ENCODE measurements at places on chromosomes 2 and 18.

DNA sequence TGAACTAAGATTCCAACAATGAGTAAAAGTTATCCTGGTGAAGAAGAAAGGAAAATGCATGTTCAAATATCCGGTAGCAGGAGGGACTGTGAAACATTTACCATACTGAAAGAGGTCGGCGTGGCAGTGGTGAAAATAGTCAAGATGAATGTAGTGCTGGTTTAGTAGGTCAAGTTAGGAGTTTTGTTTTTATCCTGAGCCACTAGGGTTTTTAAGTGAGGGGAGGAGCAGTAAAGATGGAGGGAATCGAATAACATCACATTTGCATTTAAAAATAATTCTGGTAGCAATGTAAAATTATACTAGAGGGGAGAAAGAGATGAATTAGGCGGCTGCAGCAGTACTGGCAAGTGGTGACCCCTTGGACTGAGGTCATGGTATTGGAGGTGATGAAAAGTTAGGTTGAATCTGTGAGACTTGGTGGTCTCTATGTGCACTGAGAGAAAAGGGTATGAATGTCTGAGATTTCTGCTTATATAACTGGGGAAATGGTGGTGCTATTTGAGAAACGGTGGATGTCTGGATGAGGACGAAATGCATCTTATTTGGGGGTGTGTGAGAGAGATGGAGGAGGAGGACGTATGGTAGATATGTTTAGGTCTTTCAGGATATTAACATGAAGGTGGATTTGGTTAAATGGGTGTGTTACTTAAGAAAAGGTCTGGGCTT is 5.9 kb downstream of the VAPA start:
- DNase-seq = no peak

DNA sequence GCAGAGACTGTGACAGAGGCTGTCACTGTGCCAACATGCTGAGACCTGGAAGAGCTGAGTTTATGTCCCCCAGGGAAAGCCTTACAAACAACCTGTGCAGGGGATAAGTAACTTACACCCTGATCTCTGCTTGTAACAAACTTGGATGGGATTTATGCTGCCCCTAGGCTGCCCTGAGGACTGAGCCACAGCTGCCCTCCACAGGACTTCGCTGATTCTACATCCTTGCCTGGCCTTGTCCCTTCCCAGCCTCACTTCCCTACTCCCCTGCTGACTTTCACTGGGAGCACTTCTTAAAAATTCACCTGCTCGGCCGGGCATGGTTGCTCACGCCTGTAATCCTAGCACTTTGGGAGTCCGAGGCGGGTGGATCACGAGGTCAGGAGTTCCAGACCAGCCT is 45.9 kb upstream of the ASAP2 start:
- DNase-seq = no peak

DNA sequence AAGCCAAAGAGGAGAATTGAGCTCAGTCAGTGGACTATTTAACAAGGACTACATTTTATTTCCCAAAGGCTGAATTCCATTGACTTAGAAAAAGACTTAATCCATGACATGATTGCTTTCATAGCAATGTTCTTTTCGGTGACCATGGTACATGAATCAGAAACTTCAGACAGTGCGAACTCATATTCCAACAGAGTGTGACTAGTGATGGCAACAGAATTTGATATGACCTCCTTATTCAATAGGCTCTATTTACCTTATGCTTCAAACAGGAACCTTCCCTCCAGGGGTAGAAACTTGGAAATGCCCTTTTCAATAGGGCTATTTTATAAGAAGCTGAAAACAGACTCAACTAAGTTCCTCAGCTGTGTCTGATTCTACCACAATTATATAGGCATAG is 191.9 kb downstream of the RND3 start:
- no peak for DNase-seq

- DNase-seq = no peak
Observed at GRCh38 chr2:68292108-68292710, 27.5 kb downstream of the CNRIP1 start.

DNA sequence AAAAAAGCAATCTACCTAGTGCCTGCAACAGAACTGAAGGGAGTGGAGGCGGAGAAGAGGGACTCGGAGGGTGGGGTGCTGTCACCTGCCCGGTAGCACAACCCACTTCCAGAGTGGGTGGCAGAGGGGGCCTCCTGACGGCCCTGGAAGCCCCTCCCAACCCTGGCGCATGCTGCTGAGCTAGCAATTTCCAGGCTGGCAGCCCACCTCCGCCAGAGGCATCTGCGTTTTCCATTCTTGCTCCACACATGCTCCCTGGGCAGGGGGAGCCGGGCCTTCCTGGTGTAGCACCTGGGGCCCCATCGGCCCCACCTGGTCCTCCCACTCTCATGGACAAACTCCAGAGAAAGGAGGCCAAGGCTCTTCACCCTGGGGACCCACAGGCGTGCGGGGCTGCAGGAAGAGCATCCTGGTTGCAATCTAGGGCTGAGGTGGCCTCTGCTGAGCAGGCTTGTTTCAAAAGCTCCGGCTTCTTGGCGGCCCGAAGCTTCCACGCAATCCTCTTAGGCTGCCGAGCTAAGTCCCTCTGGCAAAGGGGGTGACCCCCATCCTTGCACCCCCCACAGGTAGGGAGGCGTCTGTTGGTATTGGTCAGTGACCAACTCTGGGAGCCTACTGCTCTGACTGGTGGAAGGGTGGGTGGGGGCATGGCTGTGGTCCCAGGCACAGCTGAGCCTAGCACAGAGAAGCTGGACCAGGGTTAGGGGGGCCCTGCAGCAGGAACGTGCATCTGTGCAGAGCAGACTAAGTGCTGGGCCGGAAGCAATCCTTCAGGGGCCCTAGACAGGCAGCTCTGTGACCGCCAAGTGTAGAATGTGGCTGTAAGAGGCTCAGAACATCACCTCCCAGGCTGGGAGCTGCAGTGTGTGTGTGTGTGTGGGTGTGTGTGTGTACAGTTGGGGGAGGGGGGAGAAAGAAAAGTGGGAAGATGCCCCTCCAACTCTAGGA is 2.6 kb downstream of the HS6ST1 start:
- no peak for DNase-seq

GRCh38 chr2:19611491-19612332 is 253.3 kb upstream of the OSR1 start:
- no peak for DNase-seq

DNA sequence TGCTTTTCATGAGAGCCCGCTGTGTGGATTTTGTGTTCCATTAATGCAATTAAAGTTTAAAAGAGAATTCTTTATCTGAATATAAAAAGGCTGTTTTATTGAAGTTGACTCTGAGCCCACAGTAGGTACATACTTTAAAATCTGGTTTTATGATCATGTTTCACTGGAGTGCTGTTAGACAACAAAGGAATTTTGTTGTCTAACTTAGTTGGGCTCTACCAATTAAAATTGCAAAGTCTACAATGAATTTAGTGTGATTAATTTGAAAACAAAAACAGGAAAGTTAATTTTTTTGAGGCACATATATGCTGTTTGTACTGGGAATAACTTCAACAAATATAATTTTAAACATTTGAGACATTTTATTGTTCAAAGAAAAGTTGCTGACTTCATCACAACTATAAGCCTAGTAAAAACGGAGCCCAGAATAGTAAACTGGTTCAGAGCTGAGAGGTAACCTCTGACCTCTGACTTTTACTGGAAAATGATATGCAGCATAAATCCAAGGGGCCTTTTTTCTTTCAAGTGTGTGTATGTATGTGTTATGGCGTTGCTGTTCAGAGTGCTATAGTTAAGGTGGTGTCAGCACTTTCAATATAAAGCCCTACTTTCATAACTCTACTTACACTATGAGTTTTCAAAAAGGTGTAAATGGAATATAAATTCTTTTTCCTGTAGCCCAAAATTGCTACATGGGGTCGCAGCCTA is 30.2 kb downstream of the MEIS1 start:
- no peak for DNase-seq

DNA sequence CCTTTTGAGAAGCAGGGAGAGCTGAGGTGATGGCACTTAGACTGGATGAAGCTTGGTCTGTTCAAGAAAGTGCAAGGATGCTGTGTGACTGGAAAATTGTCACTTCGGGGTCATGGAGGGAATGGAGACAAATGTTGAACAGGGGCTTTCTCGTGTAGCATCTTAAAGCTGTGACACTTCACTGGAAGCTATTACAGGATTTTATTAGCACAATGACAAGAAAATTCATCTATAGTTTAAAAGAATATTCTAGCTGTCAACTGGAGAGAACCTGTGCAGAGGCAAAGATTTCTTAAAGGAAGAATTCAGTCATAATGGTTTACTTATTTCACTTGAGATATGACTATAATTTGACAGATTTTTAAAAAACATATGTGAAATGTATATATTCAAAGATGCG is 963.9 kb upstream of the ZEB2 start:
- DNase-seq = no peak

GRCh38 chr18:50401888-50402287 is 27.0 kb downstream of the SKA1 start:
- DNase-seq = no peak

DNA sequence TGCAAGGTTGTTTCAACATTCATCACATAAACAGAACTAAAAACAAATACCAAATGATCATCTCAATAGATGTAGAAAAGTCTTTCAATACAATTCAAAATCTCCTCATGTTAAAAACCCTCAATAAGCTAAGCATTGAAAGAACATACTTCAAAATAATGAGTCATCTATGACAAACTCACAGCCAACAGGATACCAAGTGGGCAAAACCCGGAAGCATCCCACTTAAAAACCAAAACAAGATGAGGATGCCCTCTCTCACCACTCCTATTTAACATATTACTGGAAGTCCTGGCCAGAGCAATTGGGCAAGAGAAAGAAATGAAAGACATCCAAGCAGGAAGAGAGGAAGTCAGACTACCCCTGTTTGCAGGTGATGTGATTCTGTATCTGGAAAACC is 992.2 kb upstream of the PIK3C3 start:
- no peak for DNase-seq

GRCh38 chr18:45782662-45783061 is 42.8 kb upstream of the SIGLEC15 start:
- DNase-seq = no peak

GRCh38 chr2:45067859-45068570 is 58.8 kb upstream of the SIX2 start:
- DNase-seq = no peak

DNA sequence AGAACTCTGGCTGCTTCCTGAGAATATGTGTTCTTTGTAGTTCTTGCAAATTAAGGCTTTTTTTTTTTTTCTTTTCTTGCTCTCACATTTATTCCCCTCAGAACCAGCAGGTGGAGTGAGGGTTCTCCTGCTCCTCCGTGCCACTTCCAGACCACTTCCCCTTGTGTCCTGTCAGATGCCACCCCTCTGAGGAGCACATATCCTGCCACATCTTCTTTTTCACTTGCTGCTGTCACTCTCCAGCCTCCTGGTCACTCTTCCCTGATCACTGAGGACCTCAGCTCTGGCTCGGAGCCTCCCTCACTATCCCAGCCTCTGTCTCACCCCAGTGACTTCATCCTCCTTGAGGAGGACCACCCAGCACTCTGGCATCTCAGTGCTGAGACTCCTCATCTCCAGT is 100.5 kb downstream of the TACR1 start:
- no peak for DNase-seq

- peak; percentile 26 for DNase-seq
Observed at GRCh38 chr18:3624935-3625741, 175.2 kb downstream of the TGIF1 start.

DNA sequence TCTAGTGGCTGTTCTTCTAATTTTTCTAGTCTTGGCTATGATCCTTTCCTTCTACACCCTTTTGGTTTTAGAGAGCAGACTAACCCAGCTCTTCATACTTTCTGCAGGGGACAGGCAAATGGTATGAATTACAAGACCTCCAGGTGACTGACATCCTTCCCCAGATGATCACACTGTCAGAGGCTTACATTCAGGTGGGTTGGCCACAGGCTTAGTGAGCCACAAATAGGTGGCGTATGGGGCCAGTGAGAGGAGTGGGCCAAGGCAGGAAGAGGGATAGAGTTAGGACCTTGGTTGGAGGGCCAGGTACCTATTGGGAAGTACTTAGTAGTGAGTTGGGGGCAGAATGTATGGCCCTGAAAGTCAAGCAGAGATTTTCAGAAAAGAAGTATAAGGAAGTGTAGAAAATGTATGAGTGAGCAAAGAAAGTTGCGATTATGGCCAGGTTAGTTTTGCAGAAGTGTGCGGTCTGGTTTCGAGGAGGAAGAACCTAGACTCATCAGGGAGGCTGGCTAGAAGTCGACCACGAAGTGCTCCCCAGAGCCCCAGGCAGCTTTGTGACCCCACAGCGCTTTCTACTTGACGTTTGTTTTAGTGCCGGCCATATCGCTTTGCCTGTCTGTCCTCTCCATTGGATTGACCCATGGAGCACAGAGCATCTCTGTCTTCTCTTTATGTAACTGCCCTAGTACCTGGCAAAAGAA is 20.0 kb downstream of the SFTPB start:
- DNase-seq = no peak

GRCh38 chr2:68094111-68094510 is 31.3 kb upstream of the C1D start:
- no peak for DNase-seq

- no peak for DNase-seq
Observed at GRCh38 chr2:85278361-85278760, 49.4 kb downstream of the TGOLN2 start.

DNA sequence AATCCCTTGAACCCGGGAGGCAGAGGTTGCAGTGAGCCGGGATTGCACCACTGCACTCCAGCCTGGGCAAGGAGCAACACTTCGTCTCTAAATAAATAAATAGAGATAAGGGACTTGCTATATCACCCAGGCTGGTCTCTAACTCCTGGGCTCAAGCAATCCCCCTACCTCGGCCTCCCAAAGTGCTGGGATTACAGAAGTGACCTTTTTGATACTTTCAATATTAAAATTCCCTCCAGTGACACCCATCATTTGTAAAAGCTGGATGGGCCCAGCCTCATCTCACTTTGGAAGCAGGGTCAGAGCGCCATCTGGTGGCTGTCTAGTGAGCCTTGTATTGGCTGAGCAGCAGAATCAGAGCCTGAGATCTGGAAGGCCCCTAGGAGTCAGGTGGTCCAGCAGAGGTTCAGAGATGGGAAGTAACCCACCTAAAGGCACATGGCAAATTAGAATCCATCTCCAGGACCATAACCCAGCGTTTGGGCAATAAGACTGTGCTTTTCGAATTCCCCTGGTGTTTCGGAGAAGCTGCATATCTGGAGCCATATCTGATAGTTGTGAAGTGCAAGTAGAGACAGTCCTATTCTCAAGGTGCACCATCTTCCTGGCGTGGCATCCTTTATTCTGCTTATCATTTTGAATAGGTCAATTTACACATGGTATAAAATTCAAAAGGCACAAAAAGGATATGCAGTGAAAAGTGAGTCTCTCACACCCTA is 18.3 kb upstream of the SLC35F6 start:
- DNase-seq = peak; percentile 29

DNA sequence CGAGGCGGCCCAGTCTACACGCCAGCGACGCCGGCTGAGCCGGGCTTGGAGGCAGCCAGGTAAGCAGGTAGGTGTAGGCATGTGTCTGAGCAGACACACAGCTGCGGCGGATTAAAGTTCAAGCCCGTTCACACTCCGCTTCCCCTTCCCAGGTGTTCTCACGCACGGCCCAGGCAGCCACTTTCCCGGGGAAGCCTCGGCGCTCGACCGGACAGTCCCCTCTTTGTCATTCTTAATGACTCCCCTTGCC is 367 bp downstream of the TGFA start:
- DNase-seq = no peak

- DNase-seq = no peak
Observed at GRCh38 chr2:191690327-191690726, 12.4 kb downstream of the NABP1 start.

- DNase-seq = no peak
Observed at GRCh38 chr2:135893374-135893794, 17.1 kb upstream of the MCM6 start.
